Activated effector memory CD4-positive, alpha-beta T cell treated with anti-CD3 and anti-CD28 coated beads, Interleukin-2, amount 50 U/mL, for 16 hours (primary cell): ENCODE measurements at places on chromosomes 12 and 14.

DNA sequence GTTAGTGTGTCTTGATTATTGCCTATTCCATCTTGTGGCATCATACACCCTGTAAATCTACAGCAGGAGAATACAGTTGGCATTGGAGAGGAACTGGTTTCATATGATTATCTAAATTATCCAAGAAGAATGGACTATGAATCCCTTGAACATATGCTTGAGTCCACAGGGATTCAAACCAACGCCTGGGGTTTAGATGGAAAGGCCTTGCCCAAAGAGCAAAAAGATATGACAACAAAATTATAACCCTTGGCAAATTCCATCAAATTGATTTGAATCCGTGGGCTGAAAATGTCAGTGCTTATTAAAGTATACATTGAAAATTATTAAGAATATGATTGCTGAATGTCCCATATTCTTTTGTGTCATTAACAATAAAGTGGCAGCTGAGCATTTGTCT lies 108.2 kb downstream of the PDE3A start:
- no peak for DNase-seq

DNA sequence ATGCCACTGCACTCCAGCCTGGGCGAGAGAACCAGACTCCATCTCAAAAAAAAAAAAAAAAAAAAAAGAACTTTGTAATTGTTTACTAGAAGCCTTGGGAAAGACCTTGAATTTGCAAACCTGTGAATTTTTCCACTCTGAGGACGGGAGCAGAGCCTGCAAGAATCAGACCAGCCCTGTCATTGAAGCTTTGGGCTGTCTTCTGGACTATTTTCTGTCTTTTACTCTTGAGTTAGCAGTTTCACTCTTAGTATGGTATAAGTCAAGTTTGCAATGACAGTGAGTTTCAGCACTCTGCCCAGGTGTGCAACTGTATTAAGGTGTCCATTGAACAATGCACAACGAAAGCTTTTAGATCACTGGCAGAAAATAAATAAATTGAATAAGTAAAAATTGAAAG lies 81.4 kb upstream of the KRAS start:
- no peak for DNase-seq

- no peak for DNase-seq
Measured at GRCh38 chr12:96769400-96769799, 137.7 kb upstream of the NEDD1 start.

DNA sequence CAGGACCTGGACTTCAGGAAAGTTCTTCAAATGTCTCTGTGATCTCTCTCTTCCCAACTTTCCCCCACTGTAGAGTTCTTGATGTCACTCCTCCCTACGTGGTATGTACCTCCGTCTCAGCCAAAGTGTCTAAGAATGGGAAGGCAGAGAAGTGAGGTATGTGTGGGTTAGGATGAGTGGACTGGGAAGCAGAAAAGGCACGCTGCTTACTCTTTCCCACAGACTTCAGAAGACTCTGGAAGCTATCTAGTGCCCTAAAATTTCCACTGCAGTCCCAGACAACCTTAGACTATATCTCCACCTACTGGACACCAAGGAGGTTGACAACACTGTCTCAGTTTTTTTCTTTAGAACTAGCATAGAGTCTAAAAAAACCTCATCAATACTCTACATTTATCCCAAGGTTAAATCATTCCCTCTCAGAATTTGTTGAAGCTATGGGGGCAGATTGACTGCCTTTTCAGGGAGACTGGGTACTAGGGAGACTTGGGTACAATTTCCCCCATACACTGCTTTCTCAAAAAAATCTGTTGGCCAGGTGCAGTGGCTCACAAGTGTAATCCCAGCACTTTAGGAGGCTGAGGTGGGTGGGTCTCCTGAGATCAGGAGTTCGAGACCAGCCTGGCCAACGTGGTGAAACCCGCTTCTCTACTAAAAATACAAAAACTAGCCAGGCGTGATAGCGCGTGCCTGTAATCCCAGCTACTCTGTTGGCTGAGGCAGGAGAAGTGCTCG lies 20.6 kb upstream of the ITGA5 start:
- DNase-seq, result no peak

GRCh38 chr14:102131741-102132140 lies 8.0 kb upstream of the WDR20 start:
- no peak for DNase-seq

GRCh38 chr12:32841061-32841460 lies 55.5 kb downstream of the PKP2 start:
- DNase-seq, result no peak

DNA sequence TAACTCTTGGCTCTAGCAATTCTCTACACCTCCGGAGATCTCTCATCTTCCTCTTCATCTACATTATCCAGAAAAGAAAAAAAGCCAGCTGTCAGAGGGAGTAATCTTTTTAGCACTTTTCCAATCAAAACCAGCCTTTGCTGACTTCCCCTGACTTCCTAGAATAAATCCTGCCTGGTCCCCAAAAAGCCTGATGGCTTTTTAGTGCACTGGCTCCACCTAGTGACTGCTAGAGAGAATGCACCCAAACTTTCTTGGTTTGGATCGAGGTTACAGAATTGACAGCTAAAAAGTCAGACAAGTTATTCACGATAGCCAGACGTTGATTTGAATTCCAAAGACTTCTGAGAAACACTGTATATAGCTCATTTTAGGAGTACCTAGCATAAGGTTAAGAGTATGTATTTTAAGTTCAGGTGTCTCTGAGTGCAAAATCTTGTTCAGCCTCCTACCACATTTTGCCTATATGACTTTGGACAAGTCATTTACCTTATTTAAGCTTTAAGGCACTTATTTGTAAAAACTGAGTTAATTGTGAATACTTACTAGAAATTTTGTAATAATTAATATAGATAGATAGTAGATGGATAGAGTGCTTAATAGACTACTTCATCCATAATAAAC lies 185.7 kb upstream of the GRIN2B start:
- no peak for DNase-seq

DNA sequence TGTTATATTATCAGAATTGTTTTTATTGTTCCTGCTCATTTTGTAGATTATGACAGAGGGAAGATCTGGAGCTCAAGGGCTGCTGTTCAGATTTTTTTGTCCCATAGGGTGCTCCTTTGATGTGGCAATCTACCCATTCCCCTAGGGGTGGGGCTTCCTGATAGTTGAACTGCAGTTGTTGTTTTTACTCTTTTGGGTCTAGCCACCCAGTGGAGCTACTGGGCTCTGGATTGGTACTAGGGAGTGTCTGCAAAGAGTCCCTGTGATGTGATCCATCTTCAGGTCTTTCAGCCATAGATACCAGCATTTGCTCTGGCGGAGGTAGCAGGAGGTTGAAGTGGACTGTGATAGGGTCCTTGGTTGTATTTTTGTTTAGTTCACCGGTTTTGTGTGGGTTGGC lies 57.9 kb upstream of the SLCO1B1 start:
- no peak for DNase-seq

DNA sequence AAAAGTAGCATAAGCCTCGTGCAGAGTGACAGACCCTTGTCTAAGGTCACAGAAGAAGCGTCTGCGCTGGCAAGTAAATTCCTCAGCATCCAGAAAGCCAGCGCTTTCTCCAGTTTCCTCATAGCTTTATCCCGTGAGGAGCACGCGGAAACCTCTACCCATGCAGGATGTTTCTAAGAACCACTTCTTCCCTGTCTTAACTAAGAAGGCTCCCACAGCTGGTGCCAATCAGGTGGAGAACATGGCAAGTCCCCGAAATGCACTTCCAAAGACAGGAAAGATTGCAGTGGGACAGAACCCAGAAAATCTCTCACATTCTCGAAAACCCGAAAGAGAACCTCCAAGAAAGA lies 968 bp upstream of the ARID4A start:
- no peak for DNase-seq

GRCh38 chr14:104794631-104794992 lies 936 bp downstream of the AKT1 start:
- no peak for DNase-seq

DNA sequence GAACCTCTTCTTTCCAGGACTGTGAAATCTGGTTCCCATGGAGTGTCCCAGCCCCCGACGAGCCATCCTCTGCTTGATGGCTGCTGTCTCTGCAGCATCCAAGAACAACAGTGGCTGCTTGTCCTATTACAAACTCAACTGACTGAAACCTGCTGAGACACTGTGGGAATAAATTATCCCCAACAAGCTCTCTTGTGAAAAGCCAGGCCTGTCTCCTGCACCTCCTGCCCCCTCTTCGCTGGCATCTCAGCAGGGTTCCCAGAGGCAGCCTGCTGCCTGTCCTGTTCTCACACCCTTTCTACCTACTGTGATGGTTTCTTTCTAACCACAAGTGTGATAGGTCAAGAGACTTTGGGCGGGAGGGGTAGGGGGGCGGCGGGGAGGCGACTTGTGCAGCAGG lies 180.2 kb downstream of the TSPAN9 start:
- no peak for DNase-seq

GRCh38 chr12:64269161-64269560 lies 47.1 kb upstream of the KICS2 start:
- DNase-seq, result no peak

GRCh38 chr14:66490143-66491111 lies 4.3 kb downstream of the CCDC196 start:
- DNase-seq, result no peak

DNA sequence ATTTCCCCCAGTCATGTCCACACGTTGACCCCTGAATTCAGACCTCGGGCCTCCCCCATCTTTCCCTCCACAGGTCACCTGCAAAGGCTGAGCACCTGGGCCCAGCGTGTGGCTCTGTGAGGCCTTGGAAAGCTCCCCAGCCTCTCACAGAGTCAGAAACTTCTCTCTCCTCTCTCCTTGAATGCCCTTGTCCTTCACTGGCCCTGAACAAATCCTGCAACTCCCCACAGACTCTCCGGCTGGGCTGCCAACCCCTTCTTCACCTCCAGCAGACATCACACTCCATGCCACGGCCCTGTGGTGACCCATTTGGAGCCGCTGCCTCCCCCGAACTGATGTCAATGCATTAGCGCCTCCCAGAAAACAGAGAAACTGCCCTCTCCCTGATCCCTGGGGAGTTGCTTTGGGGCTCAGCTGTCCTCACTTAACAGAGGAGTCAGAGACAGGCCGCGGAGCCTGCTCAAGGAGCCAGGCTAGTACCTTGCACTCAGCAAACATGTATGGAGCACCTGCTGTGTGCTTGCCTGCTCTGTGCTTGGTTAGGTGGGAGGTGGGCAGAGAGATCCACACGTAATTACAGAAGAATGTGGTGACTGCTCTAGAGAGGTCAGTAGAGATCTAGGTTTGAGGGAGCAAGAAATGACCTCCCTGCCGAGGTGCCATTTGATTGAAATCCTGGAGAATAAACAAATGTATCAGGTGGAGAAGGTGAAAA lies 99.2 kb upstream of the PWP1 start:
- DNase-seq, result no peak

DNA sequence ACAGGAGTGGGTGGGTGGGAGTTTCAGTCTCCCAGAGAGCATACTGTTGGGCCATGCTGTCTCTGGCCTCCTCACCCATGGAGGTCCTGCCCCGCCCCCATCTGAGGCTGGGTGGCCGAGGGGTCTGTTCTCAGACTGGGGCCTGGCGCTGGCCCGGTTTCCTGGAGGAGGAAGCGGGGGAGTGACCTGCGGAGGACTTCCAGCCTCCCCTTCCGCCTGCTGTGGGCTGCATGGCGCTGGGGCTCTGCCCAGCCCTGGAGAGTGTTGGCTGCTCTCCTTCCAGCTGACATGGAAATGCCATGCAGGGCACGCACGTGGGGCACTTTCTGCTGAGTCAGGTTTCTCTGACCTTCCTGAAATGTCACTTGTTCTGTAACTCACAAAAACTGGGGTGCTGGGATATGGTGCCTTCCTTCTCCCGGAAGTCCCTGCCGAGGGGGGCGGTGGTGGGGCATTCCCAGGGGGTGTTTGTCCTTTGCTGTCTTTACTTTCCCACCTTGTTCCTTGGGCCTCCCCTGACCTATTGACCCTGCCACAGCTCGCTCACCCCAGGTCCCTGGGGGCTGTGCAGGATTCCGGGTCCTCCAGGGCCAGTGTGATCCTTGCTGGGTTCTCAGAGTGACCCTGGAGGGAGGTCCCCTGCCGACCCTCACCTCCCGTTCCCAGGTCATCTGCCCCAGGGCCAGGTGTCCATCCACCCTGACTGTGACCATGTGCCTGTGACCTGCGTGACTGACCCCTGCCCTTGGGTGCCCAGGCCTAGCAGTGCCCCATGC lies 23.6 kb downstream of the PACS2 start:
- DNase-seq, result no peak
